Stimulated activated CD4-positive, alpha-beta T cell treated with anti-CD3 and anti-CD28 coated beads, TNF-alpha, amount 100 ng/mL, for 4 hours (primary cell): ENCODE measurements at places on chromosomes 1 and 21.

GRCh38 chr1:147919896-147920295, 8.3 kb upstream of the GPR89B start:
- no peak for DNase-seq

GRCh38 chr1:109793486-109794318, 30.0 kb upstream of the EPS8L3 start:
- no peak for DNase-seq

GRCh38 chr1:55860798-55861519, 645.8 kb upstream of the USP24 start:
- DNase-seq, result no peak

- DNase-seq, result no peak
Observed at GRCh38 chr1:157288492-157288891, 150.3 kb upstream of the ETV3 start.

- DNase-seq, result no peak
Observed at GRCh38 chr1:186155594-186155993, 219.5 kb downstream of the TPR start.

DNA sequence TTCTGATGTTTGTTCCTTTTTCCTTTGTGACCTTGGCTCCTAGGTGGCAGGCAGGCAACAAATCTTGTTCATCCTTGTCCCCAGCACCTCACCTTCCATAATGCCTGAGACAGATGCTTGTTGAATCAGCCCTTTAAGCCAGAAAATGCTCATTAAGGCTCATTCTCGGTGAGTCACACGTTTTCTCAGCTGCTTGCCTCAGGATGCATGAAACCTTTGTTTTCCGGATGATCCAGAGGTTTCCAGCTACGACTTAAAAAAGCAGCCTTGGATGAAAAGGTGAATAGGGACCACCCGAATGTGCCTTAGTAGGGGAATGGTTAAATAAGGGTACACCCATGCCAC, 4.6 kb upstream of the ATP13A2 start:
- DNase-seq, result no peak

- no peak for DNase-seq
Observed at GRCh38 chr1:151968791-151969399, 24.8 kb downstream of the S100A10 start.

- DNase-seq, result peak; percentile 13
Observed at GRCh38 chr1:58781541-58782177, 2.2 kb downstream of the JUN start.

- no peak for DNase-seq
Observed at GRCh38 chr1:44617703-44618029, 56.6 kb downstream of the TMEM53 start.
